Skeletal muscle cell (primary cell): ENCODE measurements at places on chromosomes 4 and X.

DNA sequence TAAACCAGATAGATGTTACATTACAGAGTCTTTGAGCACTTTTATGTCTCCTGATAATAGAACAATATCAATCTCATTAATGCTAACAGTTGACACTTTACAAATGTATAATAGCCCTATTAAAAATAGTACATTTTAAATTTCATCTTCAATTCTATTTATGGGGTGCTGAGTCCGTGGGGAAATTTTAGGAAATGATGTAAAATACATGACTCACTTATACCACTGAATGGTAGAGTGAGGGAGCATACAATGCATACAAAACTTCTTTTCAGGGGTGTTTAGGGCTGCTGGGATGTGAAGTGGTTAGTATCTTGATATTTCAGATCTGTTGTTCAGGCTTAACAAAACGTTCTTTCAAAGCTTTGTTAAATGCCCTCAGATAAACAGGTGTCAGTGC lies 696.2 kb downstream of the TRAM1L1 start:
- no peak for DNase-seq

GRCh38 chr4:144649646-144650045 lies 3.7 kb downstream of the HHIP start:
- DNase-seq, result no peak

GRCh38 chrX:38820751-38821150 lies 19.5 kb downstream of the MID1IP1 start:
- no peak for DNase-seq

DNA sequence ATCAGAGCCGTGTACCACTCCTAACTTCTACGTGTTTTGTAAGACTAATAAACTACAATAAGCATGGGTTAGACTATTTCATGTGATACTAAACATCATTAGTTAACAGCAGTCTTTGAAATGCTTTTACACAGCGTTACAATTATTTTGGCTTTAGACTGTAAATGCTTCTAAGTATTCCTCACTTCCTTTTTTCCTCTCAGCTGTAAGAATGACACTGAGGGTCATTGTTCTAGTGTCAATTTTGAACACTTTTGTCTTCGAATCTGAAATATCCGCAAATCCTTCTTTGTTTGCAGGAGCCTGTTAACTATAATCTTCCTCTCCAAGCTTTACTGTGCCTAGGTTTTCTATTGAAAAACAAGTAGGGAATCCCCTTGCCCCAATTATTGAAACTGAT lies 1.5 kb downstream of the ABCE1 start:
- no peak for DNase-seq

GRCh38 chrX:44744799-44745198 lies 99.0 kb upstream of the DUSP21 start:
- DNase-seq, result no peak

GRCh38 chr4:96312046-96312685 lies 472.3 kb downstream of the PDHA2 start:
- DNase-seq, result no peak

GRCh38 chr4:173442223-173442932 lies 43.5 kb upstream of the SCRG1 start:
- no peak for DNase-seq

DNA sequence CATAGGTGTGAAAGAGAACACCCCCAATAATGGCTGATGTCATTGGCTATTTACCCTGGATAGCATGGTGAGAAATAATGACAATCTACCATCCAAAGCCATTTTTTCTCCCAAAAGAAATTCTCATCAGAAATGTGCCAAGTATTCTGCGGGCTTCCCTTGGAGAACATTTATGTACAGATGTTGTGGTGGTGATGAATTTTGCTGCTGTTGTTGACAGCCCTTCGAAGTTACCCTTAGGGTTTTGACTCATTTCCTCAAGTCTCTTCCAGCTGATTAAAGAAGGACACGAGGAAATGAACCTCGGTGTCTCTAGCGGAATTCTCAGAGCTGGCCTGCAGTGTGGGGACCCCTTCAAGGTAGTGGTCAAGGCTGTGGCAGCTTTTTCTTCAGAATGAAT lies 3.4 kb downstream of the KIT start:
- DNase-seq, result peak; percentile 24

DNA sequence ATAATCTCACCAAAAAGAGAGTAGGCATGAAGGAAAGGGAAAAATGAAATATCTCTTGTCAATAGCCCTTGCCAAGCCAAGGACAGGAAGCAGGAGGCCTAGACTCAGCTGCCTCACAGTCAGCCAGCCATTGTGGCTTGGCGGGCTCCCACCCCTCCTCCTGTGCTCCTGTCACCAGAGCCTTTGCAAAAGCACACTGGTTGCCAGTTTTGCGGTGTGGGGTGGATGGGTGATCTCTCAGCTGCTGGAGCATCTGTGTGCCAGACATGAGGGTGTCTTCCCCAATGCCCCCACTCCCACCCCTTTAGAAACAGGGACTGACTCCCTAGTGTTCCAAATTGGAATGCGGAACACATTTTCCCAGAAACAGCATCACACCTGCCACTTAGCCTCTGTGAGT lies 26.1 kb downstream of the ARHGEF6 start:
- DNase-seq, result peak; percentile 49

DNA sequence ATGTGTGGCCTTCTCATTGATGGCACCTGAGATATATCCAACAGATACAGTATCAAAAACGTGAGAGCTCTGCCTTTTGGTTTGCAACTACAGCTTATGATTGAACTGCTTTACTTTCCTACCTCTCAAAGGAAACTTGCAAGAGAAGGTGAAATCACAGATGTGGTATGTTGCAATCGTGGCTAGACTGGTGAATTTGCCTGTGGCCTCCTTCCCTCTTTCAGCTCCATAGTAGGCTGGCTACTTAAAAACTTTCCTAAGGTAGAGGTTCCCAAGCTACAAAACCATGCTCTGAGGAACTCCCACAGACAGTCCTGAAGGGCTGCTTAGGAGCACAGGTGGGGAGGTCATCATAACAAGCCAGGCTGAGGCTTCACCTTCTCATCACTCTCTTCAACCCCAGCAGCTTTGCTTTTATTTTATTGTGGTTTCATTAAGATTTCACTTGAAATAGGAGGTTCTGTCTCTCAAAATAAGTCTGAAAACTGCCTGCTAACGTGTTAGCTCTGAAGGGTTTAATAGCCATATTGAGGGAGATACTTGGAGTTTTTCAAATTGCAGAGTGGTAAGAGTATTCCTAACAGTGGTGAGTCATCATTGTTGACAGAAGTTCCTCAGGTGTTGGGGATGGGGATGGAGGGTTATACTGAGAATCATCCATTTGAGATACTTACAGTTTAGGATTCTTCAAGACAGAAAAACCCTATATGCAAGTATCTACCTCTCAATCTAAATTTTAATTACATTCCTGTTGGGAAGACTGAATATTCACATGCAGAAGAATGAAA lies 93.5 kb upstream of the UCP1 start:
- DNase-seq, result no peak

GRCh38 chr4:186726426-186727168 lies 2.9 kb upstream of the FAT1 start:
- DNase-seq, result no peak

GRCh38 chr4:76823495-76823894 lies 74.4 kb downstream of the SOWAHB start:
- no peak for DNase-seq

DNA sequence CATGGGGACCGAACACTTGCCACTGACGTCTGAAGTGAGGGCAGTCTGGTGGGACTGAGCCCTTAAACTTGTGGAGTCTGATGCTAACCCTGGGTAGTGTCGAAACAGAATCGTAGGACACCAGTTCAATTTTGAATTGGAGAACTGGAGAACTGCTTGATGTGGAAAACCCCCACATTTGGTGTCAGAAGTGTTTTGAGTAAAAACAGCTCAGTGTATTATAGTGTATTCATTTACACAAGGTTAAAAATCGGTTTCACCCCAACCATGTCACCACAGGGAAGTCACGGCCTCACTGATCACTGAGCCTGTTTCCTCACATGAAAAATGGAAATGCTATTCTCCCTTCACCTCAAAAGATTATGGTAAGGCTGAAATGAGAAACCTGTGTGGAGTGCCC lies 21.9 kb downstream of the PIN4 start:
- no peak for DNase-seq

- DNase-seq, result no peak
Observed at GRCh38 chr4:78558410-78558809, 6.8 kb downstream of the ANXA3 start.

DNA sequence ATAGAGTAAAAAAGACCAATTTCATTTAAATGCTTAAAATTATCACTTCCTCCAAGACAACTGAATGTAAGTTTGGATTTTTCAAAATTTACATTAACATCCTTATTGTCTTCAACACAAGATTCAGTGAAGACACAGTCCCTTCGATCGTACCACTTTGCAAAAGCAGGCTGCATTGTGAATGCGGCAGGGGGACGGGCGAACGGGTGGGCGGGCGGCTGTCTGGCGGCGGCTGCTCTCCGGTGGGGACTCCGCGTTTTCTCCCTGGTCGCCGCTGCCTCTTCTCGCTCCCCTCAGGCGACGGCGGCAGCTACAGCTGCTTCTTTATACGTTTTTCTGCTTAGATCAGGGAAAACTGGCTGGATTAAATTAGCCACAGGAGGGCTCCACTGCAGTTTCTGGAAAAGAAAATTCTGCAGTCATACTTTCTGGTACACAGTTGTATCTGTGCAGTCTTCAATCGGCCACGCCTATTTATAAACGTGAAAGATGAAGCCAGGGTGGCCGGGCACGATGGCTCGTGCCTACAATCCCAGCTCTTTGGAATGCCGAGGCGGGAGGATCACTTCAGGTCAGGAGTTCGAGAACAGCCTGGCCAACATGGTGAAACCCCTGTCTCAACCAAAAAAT lies 33.9 kb upstream of the HPF1 start:
- peak; percentile 22 for DNase-seq

GRCh38 chrX:142999199-142999701 lies 26.5 kb upstream of the SPANXN4 start:
- DNase-seq, result peak; percentile 4

DNA sequence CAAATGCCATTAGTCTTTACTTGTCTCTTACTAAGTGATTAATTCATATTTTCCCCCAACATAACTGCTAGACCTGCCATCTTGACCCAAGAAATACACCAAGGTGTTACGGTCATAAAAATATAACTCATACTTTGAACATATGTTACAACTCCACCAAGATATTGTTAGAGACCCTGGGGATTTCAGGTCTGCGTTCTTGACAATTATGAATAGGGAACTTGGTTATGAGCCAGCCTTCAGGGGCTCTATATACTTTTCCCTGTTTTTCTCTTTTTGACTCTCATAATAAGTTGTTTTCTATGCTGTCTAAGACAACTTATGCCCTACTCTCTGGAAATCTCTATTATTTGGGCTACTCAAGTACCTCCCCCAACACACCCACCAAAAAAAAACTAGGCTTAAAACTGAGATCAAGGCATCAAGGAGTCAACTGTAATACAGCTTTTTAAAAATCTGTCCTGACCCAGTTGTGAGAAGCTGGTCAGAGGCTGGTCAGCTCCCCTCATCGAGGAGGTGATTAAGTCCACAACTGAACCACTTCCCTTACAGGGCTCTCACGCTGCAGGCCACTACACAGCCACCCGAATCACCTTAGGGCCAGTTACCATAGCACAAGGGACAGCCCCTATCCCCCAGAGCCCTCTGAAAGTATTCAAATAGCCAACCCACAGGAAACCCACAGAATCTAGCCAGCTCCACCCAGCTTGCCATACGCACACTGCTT lies 10.5 kb upstream of the TLR3 start:
- no peak for DNase-seq

GRCh38 chrX:65706041-65706828 lies 38.8 kb downstream of the MSN start:
- no peak for DNase-seq

DNA sequence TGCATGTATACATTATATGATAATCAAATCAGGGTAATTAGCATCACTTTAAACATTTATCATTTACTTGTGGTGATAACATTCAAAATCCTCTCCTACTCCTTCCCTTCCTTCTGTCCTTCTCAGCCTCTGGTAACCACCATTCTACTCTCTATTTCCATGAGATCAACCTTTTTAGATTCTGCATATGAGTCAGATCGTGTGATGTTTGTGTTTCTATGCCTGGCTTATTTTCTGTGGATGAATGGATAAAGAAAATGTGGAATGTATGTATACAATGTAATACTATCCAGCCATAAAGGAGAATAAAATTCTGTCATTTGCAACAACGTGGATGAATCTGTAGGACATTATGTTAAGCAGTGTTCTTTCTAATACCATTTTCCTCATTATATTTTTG lies 123.9 kb downstream of the NAA11 start:
- no peak for DNase-seq

- peak; percentile 48 for DNase-seq
Observed at GRCh38 chrX:118726887-118727685, at the start of gene IL13RA1. Gene IL13RA1, plus strand, starts transcription at chrX:118727606. Its CDS starts 33 bp downstream, at chrX:118727639.

DNA sequence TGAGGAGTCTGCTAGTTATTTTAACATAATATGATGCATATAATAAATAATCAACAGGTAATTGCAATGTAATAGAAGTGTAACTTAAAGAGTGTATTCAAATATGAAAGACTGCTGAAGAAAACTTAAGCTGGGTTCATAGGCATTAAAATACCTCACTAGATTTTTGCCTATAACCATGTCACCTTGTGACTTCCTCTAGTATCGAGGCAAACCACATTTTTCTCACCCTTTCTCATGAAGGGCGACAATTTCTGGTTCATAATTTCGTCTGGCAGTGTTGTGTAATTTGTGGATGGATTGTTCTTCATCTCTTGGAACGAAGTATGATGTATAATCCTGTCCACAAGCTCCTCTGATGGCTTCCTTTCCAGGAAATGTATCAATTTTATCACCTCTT lies 16.0 kb downstream of the SULT1E1 start:
- no peak for DNase-seq

DNA sequence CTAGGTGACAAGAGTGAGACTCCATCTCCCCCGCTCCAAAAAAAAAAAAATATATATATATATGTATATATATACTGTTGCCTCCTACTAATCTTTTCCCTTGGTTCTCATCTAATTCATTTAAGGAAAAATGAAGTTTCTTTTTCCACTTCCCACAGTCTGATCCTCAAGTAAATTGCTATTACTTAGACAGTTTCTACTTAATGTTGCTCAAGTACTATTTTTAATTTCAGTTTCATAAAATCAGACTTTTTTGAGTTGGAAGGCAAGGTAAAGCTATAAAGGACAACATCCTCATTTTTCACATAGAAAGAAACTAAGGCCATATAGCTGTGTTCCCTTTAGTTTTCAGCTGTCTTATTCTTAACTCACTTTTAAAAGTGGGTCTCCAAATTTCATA lies 5.8 kb downstream of the RXFP1 start:
- DNase-seq, result no peak

DNA sequence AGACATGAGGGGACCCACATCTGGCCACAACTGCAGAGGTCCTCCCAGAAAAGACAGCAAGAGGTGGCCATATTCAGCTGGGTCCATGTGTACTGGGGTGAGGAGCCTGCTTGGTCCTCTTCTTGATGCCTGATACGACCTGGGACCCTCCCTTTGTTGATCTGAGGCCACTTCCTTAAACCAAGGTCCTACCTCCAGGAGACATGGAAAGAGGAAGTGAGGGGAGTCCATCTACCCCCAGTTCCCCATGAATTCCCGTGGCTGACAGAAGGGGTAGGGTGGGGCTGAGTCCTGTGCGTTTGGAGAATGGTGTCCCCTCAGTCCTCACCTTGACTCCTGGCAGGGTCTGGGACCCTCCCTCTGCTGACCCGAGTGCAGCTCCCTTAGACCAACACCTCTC lies 2.1 kb downstream of the MAGEA10 start:
- DNase-seq, result no peak
